CD4-positive, alpha-beta T cell treated with Interleukin-17A for 4 hours (primary cell): ENCODE measurements at places on chromosomes 5 and 9.

- no peak for DNase-seq
Observed at GRCh38 chr9:104802110-104802509, 38.2 kb downstream of the NIPSNAP3B start.

GRCh38 chr5:13987843-13988464 lies 43.5 kb upstream of the DNAH5 start:
- DNase-seq = peak; percentile 5

DNA sequence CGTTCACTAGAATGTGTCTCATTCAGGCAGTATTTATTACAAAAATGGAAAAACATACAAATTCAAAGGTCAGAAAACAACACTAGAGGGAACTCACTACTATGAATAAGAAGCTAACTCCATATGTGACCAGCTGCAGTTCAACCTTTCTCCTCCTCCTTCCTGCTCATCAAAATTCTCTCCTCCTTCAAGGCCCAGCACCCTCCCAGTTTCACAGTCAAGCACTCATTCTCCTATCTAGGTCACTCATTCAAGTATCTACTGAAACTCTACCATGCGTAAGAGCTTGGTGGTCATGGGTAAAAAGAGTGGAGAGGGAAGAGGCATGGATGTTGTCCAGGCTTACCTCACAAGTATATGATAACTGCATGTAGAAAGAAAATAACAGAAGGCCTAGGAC lies 27.7 kb downstream of the ECPAS start:
- no peak for DNase-seq

DNA sequence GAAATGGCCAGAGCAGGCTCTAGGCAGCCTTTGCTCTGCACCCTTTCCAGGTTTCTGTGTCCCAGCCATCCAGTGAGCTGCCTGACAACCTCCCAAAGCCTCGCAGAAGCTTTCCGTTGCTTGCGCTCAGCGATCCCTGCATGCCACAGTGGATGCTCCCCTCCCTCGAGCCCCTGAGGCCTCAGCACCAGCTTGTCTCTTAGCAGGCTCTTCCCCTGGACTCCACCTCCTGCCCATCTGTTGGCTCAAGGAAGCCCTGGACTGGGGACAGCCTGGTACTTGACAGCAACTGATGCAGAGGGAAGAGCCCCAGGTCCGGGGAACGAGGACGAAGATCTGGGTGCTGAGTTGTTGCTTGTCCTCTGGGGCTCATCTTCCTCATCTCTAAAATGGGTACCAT lies 23.2 kb downstream of the TSPAN17 start:
- no peak for DNase-seq

GRCh38 chr5:149268928-149269557 lies 2.6 kb upstream of the AFAP1L1 start:
- no peak for DNase-seq

GRCh38 chr9:89185980-89186379 lies 7.4 kb upstream of the SHC3 start:
- no peak for DNase-seq

- DNase-seq = no peak
Observed at GRCh38 chr5:151475388-151475787, 28.0 kb downstream of the SLC36A1 start.

DNA sequence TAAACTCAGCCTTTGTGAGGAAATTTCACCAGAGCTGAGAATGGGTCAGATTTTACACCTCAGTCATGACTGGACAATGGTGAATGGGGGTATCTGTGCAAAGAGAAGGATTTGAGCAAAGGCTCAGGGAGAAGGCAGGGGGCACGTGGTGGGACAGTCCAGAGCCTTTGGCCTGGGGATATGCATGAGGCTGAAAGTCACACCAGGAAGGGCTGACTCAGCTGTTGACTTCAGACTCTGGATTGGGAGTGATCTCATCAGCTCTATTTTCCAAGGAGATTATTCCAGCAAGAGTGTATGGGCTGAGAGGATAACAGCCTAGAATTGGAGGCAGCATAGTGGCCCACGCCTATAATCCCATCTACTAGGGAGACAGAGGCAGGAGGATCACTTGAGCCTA lies 53.6 kb downstream of the SAXO1 start:
- no peak for DNase-seq

GRCh38 chr5:76808141-76808691 lies 10.6 kb upstream of the F2RL1 start:
- DNase-seq = no peak

- DNase-seq = no peak
Observed at GRCh38 chr9:36903541-36904435, 130.3 kb downstream of the PAX5 start.

DNA sequence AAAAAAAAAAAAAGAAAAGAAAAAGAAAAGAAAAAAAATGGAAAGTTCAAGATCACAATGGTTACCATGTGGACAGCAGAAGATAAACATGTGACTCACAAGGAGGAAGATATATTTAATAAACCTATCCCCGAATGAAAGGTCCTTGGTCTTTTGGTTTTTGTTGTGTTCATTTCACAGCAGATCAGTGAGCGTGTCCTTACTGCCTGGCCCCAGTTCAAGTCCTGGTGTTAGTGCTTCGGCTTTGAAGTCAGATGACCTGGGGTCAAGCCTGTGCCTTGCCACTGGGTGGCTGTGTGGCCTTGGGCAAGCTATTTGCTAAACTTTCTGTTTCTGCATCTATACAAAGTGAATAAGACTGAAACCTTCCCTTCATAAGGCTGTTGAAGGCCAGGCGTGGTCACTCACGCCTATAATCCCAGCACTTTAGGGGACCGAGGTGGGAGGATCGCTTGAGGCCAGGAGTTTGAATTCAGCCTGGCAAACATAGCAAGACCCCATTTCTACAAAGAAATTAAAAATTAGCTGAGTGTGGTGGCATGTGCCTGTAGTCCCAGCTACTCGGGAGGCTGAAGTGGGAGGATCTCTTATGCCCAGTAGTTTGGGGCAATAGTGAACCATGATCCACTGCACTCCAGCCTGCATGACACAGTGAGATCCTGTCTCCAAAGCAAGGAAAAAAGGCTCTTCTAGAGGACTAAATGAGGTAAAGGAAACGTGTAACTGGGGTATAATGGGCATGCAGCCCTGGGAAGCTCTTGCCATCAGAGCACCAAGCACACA lies 94.5 kb upstream of the SPATA31D4 start:
- no peak for DNase-seq

GRCh38 chr9:87158765-87159164 lies 211.5 kb upstream of the GAS1 start:
- DNase-seq = no peak

DNA sequence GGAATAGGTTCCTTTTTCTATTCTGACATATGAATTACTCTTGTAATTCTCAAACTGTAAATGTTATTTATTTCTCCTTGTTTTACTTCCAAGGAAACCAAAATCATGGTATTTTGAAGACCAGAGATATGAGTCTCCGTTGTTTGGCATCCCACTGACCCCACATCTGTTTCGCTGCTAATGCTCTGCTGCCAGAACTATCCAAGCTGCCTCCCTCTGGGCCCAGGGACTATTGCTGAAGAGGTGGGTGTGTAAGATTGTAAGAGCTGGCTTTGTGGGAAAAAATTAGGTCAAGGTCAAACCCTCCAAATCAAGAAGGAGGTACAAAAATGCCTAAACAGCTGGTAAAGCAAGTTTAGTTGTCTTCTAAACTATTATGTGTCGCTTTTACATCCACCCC lies 129.4 kb upstream of the MYO10 start:
- no peak for DNase-seq

DNA sequence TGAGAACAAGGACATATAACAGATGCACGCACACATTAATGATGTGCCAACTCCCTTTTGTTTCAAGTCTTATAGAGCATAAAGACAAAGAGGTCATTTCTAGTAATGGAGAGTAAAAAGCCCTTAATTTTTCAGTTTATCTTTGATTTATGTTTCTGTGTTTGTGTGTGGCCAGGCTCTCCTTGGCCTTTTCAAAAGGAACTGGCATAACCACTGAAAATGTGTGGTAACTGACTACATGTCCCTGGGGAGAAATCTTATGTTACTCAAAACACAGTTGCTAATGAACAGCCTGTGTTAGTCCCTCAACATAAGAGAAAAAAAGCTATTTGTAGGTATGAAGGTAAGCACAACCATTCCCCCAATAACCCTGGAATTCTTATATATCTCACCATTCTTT lies 47.6 kb upstream of the SHOC1 start:
- DNase-seq = no peak

- DNase-seq = no peak
Observed at GRCh38 chr5:164747371-164747770, 1242.0 kb downstream of the MAT2B start.

- peak; percentile 64 for DNase-seq
Observed at GRCh38 chr5:1666812-1667588, 132.6 kb downstream of the MRPL36 start.

DNA sequence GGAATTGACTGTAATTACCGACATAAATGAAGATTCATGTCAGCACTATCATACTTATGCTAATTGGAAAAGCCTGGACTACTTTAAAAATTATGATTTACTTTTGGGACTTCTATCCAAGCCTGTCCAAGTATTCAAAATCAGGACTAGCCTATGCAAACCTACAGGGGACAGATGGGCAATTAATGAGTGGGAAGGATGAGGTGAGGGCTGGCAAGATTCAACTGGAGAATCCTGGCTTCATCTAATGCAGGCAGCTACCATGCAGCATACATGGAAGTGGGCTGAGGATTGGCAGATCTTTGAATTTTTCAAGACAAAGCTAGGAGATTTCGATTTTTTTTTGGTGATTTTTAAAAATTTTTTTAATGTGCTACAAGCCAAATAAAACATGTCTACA lies 532.6 kb downstream of the CSNK1G3 start:
- DNase-seq = no peak

DNA sequence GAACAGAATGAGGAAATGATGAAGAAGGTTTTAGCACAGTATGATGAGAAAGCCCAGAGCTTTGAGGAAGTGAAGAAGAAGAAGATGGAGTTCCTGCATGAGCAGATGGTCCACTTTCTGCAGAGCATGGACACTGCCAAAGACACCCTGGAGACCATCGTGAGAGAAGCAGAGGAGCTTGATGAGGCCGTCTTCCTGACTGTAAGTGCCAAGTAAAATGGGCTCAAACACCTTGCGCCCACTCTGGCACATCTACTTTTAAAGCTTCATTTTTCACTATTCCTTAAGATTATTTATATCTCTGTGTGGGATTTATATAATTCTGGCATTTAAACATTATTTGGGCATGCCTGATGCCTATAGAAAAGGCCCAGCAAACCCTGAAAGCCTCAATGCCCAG lies 55.6 kb downstream of the CMYA5 start:
- DNase-seq = no peak

DNA sequence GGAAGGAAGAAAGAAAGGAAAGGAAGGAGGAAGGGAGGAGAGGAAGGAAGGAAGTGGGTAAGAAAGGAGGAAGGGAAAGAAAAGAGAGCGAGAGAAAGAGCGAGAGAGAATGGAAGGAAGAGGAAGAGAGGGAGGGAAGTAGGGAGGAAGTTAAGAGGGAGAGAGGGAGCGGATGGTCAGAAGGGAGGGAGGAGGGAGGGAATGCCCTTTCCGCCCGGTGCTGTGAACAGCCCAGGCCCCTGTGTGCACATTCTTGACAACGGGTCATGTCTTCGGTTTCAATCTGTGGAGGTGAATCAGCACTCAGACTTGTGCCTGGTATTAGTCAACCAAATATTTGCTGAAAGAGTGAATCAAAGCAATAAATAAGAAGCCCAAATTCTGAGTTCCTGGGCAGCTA lies 39.2 kb downstream of the PRUNE2 start:
- no peak for DNase-seq

- DNase-seq = no peak
Observed at GRCh38 chr5:153490118-153491037, at the start of gene GRIA1. Gene GRIA1, plus strand, starts transcription at chr5:153490670.

DNA sequence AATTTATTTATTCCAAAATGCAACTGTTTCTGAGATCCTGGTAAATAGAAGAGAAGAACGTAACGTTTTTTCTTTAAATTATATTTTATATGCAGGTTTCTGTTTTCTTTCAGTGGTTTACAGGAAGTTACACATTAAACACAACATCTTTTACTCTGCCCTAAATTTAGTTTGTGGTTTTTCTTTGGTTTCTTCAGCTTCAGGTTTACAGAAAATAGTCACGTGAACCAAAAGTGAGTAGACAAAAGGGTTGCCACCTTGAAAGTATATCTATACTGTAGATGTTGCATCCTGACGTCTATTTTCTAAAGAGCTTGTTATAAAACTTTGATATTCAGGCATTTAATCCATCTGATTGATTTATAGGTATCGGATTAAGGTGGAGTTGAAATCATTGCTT lies 1236.6 kb downstream of the MAT2B start:
- no peak for DNase-seq

DNA sequence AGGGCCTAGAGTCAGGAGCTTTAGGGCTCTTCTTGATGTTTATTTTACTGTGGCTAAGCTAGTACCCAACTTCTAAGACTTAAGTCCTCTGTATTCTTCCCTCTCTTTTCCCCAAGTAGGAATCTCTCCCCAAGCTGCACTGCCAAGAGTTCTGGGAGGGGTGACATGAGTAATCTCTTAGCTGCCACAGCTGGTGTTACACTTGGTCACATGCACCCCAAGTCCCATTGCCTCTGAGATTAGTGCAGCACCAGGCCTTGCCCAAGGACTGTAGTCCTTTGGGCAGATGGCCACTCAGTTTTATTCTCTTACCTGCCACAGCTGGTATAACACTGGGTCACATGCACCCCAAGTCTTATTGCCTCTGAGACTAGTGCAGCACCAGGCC lies 114.7 kb upstream of the RIOK2 start:
- no peak for DNase-seq

- no peak for DNase-seq
Observed at GRCh38 chr5:141965071-141965470, 3.8 kb upstream of the RNF14 start.

DNA sequence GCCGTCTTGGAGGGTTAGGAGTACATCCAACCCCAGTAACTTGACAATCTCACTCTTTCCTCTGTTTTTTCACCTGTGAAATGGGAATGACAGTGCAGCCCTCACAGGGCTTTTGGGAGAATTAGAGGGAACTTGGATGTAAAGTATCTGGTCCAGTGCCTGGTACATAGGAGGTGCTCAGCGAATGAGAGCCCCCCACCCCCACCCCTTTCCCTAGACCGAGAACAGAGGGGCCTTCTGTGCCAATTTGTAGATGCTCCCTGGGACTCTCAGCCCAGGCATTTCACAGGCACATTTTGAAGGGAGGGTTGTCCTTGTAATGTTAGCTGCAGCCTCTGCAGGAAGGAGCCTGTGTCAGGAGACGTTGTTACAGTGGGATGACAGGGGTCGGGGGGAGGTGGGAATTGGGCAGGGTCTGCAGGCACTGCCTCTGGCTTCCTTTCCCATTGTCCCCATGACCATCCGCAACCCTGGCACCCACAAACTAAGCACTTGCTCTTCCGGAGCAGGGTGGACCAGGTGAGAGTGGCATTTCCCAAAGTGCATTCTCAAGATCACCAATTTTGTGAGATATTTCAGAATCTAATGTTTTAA lies 47.0 kb downstream of the AMBP start:
- no peak for DNase-seq

DNA sequence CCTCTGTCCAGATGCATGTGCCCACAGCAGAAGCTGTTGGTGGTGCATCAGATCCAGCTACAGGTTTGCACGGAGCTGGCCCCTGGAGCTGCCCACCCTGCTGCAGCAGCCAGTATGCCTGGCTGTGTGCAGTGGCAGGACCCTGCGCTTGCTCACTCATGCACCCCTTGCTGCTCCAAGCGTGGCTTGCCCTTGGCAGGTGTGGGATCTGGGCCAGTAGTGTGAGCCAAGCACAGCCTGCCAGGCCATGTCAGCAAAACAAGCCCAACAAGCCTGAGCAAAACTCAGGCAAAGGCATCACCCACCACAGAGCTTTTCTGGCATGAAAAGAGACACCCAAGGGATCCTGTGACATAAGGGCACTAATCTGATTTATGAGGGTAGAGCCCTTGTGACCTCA lies 18.3 kb upstream of the ECPAS start:
- no peak for DNase-seq

GRCh38 chr5:164202338-164202737 lies 696.9 kb downstream of the MAT2B start:
- DNase-seq = no peak
